ENCODE measurements at places on chromosomes 12 and 14.

DNA sequence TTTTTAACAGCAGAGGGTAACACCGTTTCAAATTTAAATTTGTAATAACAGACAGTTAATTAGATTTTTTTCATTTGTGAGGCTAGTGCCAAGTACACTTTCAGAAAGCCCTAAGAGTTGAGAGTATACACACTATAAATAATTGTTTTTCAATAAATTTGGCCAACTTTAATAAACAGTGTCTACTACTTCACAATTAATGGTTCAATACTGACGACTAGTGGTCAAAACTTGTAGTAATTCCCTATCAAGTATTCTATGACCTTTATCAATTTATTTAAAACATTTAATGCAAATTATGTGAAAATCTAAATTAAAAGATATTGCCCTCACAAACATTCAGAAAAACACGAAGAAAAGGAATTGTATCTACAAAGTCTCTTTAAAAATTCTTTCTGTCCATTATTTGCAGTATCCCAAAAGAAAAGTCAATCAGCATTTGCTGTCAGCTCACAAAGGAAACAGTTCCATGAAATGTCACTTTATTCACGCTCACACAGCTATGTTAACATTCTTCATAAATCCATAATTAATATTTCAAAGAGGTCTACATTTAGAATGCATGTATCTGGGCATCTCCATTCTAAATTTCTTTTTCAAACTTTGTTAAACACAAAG is 91.2 kb downstream of the CEP128 start:
- DNase-seq = peak; percentile 48

DNA sequence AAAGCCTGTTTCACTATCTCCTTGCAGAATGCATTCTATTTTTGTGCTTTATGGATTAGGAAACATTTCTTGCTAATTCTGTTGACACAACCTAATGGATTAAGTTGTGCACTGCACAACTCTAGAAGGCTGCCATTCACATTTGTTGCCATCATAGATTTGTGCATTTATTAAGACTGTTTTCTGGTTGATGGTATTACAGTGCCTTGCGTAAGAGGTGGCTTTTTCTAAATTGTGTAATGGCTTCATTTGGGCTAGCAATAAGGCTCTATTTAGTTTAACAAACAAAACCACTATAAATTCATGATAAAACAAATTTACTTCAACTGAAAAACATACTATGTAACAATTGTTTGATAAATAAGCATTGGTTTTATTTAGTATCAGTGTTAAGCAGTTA is 175.9 kb downstream of the TRHDE start:
- no peak for DNase-seq

DNA sequence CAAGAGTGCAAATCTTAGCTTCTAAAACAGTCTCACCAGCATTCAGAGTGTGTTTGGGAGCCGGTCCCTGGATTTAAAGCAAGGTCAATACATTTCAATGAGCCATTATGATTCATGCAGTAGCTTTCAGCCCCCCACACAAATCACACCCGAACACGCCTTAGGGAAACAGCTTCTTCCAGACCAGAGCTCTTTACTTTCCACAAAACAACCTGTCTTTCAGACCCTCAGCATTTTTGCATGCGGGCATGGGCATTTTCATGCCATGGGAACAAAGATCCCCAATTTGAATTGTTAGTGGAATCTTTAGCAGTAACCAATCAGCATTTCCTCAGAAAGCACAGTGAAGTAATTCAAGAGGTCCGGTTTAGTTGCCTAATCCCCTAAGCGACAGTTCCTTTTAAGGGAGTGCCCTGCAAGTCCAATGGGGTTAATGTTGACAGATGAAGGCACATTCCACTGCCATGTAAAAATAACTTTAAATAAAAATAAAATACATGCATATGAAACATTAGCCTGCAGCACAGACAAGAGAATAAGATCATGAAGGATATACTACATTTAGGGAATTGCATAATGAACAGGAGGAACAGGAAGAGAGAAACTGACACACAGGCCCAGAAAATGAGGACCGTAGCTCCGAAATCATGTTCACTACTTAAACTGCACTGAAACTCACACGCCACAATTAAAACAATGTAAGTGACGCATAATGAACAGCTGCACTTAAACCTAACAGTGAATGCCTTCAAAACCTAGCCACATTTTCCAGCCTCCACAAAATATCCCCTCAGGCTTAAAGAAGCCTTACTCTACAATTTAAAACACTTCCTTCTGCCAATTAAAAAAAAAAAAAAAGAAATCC is 4.0 kb downstream of the VPS37B start:
- peak; percentile 75 for DNase-seq

GRCh38 chr14:95877633-95878032 is 1.0 kb downstream of the TUNAR start:
- no peak for DNase-seq

- DNase-seq = no peak
These were observed 154.9 kb upstream of the PELI2 start for GRCh38 chr14:55963295-55963694.

- DNase-seq = peak; percentile 66
These were observed 40.8 kb upstream of the PNMA1 start for GRCh38 chr14:73754911-73755360.

DNA sequence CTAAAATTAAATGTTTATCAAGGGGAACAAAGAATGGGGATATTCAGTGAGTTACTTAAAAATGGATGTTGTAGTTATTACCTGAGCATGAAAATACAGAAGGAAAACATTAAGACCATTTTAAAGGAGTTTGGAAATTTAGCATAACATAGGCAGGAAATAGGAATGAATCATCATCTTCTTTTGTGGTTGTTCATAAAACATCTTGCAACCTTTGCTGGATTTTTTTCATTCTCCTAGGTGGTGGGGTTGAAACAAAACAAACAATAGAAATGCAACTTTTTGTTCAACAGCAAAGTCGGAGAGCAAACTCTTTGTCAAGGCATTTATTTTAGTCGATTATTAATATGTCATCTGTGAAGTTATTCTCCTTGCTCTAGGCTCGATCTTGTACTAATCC is 275.1 kb downstream of the IPO8 start:
- DNase-seq = peak; percentile 29

GRCh38 chr12:29734305-29734704 is 49.4 kb downstream of the TMTC1 start:
- DNase-seq = no peak

DNA sequence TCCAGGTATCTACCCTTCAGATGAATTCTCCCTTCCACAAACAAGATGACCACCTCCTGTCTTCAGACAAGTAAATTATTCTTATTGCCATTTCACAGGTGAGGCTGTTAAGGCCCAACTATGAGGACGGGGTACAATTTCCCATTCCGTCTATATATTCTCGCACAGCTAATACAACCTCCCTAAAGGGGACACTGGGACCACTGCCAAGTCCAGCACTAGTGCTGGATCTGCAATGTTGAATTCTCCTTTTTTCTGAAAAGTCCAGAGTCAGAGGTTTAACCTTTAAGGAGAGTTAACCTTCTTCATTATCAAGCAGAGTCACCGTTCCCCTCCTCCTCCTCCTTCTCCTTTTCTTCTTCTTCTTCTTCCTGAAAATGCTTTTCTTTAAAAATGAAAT is 130.4 kb upstream of the PARP11 start:
- DNase-seq = no peak

Measured in fibroblast of skin of abdomen (primary cell).